ENCODE measurements at places on chromosomes 2 and 18.

- DNase-seq, result no peak
These were observed 94.8 kb upstream of the HNRNPA3 start for GRCh38 chr2:177117755-177118154.

DNA sequence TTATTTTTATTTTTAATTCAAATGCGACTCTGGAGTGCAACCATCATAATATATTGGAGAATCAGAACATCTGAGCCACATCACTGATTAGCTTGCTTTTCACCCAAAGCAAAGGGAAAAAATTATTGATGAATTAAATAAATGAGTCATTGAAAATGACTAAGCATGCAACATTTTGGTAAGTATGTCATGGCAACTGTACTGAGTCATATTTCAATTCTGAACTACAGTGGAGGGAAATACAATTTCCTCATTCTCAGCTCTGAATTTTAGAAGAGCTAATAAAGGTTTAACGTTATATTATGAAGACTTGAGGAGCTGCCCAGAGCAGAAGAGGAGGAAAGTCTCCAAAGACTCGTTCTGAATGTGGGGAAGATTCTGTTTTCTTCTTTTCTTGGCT lies 89.6 kb upstream of the CCDC68 start:
- no peak for DNase-seq

GRCh38 chr2:30940839-30941238 lies 133.6 kb upstream of the CAPN13 start:
- DNase-seq, result no peak

GRCh38 chr2:170218456-170218855 lies 40.5 kb downstream of the MYO3B start:
- DNase-seq, result peak; percentile 90

- DNase-seq, result no peak
These were observed 11.2 kb downstream of the GAREM2 start for GRCh38 chr2:26184121-26184520.

- DNase-seq, result no peak
These were observed 73.7 kb upstream of the ZNF516 start for GRCh38 chr18:76568731-76569130.

DNA sequence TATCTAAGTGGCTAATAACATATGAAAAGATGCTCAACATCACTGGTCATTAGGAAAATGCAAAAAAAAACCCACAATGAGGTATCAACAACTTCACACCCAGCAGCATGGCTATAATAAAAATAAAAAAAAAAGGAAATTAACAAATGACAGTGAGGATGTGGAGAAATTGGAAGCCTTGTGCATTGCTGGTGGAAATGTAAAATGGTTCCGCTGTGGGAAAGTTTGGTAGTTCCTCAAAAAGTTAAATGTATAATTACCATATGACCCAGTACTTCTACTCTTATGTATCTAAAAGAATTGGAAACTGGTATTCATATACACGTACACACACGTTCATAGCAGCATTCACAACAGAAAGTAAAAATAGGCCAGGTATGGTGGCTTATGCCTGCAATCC lies 15.5 kb upstream of the CACNB4 start:
- DNase-seq, result no peak

DNA sequence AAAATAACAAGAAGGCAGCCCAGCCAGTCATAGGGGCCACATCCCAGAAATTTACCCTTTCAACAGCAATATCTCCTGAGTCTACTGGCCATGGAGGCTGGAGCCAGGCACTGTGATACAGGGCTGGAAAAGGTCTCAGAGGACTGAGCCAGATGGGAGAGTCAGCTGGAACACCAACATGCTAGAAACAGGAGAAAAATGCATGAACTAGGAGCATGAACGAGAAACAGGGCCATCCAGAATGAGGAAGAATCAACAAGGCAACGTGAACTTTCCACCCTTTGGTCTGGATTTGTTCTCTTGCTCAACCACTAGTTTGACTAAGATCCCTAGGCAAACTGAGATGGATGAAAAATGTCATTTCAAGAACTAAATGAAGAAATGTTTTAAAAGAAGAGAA lies 13.1 kb downstream of the PID1 start:
- DNase-seq, result no peak

GRCh38 chr2:127064642-127065250 lies 42.2 kb downstream of the BIN1 start:
- no peak for DNase-seq

DNA sequence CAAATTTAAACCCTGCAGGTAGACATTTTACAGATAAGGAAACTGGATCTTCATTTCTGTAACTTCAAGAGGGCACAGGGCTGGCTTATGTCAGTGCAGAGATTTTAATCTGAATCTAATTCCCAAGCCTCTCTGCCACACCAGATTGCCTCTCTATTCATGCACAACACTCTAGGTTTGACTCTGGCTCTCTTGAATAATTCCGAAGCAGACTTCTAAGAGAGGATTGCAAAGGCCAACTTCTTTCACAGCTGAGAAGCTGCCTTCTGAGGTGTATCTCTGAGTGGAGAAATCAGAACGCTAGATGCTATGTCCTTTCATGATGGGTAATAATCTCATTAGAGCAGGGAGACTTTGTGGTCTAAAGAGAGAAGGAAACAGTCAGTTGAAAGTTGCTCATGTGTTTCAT lies 20.1 kb upstream of the MGAT5 start:
- DNase-seq, result no peak

- DNase-seq, result no peak
These were observed 190.3 kb downstream of the PAX3 start for GRCh38 chr2:222108497-222108896.

GRCh38 chr2:159613091-159613490 lies 3.3 kb downstream of the BAZ2B start:
- peak; percentile 52 for DNase-seq

GRCh38 chr2:33531549-33532059 lies 55.2 kb downstream of the RASGRP3 start:
- no peak for DNase-seq

DNA sequence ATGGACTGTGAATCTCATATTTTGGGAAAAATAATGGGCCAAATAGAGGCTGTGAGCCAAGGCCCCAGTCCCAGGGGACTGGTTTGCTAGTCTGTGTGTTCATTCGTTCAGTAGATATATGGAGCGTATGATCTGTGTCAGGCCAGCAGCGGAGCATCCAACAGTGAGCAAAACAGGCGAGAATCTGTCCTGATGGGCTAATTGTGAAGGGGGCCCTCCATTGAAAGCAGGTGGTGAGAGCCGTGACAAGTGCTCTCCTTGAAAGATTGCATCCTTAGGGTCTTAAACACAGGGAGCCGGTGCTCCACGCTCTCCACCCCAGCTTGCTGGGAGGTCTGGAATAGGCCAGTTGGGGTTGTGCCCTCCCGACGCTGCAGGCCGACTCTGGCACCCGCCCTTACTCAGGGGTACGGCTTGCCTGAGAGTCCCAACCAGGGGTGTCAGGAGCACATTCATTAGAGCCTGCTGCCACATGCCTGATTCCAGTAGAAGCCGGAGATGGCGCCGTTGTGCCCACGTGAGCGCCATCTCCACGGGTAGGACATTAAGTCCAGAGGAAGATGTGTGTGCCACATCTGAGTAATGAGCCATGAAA lies 213.3 kb downstream of the SH3RF3 start:
- peak; percentile 65 for DNase-seq

DNA sequence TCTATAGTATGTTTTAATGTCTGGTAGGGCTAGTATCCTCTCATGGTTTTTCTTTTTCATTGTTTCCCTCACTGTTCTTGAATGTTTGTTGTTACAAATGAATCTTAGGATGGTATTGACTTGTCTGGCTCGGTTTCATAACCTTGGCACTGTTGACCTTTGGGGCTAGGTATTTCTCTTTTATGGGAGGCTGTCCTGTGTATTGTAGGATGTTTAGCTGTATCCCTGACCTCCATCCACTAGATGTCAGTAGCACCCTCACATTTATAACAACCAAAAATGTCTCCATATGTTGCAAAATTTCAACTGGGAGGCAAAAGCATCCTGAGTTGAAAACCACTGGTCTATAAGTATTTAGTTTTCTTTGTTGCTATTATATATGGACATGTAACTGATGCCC lies 7.0 kb upstream of the AOX1 start:
- no peak for DNase-seq

DNA sequence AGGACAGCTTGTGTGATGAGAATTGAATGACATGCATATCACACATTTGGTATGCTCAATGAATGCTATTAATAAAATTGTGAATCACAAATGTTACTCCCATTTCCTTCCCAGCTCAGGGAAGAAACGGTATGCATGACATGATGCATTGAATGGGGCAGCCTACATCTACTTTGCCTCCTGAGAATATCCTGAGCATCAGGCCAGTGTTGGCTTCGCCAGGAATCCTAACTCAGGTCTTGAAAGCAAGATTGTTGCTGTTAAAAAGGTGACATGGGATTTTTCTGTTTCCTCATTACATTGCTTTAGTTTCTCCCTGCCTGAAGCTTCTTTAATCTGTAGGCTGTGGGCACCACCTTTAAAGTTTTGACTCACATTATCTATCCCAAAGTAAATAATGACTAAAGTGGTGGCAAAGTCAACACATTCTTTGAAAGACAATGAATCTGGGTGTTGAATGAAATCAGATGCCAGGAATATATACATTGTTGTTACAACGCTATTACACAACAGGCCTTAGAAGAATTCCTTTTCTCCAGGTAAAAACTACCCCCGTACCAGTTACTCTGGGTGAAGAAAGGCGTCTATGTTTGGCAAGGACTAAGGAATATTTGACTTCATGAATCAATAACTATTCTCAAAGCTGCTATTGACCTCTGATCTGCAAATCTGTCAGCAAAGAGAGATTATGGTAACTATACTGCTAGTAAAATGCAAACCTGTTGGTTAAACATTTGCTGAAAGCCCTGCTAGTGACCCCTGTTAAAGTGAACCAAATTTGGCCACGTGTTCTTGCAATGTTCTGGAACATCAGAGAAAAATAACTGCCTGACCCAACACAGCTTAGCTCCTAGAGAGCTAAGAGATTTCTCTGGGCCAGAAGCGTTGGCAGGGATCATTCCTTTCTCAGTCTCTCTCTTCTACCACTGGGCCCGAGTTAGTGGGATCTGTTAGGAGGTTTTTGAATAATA lies 30.5 kb upstream of the NEDD4L start:
- no peak for DNase-seq

DNA sequence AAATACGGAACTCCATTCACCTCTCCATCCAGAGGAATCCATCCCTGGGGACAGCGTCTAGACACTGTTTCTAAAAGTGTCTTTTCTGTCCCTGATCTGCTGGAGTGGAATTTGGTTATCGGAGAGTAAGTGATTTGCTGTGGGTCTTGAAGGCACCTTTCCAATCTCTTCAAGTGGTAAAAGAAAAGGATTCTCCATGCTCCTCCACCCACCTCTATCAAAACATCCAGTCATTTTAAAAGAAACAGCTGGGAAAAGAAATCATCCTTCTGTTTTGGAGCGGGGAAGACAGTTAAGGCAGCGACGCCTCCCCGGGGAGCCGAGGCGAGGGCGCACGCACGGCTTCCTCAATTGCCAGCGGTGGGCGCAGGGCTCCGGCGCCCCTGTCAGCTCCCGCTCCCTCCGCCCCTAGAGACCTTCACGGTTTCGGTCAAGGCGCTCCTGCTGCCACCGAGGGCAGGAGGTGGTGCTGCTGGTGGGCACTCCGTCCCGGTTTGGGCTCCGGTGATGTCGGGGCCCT lies 547 bp downstream of the SLC35F5 start:
- peak; percentile 22 for DNase-seq

GRCh38 chr2:202771741-202772460 lies 99.7 kb downstream of the ICA1L start:
- no peak for DNase-seq

GRCh38 chr2:174610243-174610995 lies 12.8 kb upstream of the WIPF1 start:
- DNase-seq, result no peak
